ENCODE measurements at places on chromosomes 13 and 19.

- DNase-seq = no peak
Measured at GRCh38 chr13:27635266-27635665, 13.6 kb downstream of the POLR1D start.

- no peak for DNase-seq
Measured at GRCh38 chr13:99395436-99395835, 88.2 kb upstream of the GPR183 start.

- no peak for DNase-seq
Measured at GRCh38 chr19:45179072-45179891, 698 bp downstream of the BLOC1S3 start.

GRCh38 chr13:30880856-30881155 lies 25.3 kb upstream of the MEDAG start:
- no peak for DNase-seq

DNA sequence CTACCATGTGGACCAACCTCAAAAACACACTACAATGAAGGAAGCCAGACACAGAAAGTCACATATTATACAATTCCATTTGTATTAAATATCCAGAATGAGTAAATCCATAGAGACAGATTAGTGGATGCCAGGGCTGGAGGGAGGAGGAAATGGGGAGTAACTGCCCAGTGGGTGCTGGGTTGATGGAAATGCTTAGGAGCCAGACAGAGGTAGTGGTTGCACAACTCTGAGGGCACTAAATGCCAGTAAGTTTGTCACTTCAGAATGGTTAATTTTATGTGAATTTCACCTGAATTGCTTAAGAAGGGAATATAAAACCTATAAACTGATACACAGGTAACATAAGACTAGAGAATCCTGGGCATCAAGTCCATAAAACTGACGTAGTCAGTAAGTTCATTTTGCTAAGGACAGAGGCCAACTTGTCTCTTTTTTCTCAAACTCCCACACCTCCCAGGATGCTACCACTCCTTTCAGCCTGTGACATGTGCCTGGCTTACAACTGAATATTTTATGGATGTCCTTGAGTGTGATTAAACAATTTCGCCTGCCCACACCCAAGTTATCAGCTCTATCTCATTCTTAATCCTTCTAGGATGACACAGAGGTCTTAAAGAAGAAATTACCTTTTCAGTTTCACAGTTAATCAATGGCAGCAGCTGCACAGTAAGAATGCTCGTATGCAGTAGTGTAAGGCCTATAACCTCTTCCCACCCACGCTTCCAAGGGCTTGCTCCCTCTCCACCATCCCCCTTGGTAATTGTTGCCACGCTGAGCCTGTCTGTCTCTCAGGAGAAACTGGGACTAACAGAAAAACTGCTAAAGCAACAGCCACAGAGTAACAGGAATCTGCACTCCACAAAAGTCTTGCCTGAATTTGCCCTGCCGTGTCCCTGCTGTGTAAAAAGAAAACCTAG lies 5.9 kb upstream of the MLNR start:
- no peak for DNase-seq
